ENCODE measurements at places on chromosomes 6 and 20. TPM values are rescaled to one million over a fixed set of nuclear protein-coding genes. Genes with fewer than 3 reads are reported as not detected.

The BFSP1 gene
- total RNA-seq: 1.2 TPM

The MOXD1 gene
- total RNA-seq: 3.8 TPM

The FAXC gene
- total RNA-seq: 7.3 TPM

The AIF1 gene
- 26.8 TPM for total RNA-seq

The SMOC2 gene
- total RNA-seq: 213 TPM

The VWA7 gene
- 18.5 TPM for total RNA-seq

The ARG1 gene
- 0.89 TPM for total RNA-seq

DNA sequence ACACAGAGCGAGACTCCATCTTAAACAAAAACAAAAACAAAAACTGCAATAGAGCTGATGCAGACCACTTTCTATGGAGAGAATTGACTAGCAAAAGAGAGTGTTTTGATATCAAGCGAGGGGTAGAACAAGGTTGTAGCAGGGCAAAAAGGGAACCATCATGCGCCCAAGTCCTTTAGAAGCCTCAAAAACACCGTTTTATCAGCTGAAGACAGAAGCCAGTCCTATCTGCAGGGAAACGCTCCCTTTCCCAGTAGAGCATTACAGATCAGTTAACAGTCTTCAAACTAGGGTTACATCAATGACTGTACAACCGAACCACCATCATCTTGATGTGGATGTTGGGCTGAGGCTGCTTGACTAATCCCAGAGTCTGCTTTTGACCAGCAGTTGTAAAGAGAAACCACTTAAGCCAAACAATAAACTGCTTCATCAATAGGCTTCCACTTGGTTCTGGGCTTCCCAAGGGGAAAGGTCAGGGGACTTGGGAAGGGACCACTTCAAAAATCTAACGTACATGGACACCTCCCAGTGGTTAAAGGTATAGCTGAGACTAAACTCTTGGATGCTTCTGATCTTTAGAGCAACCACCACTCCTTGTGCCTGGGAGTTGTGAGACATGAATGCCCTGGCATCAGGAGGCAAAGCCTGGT, 59.6 kb upstream of the SPDEF start:
- DNase-seq: no peak

DNA sequence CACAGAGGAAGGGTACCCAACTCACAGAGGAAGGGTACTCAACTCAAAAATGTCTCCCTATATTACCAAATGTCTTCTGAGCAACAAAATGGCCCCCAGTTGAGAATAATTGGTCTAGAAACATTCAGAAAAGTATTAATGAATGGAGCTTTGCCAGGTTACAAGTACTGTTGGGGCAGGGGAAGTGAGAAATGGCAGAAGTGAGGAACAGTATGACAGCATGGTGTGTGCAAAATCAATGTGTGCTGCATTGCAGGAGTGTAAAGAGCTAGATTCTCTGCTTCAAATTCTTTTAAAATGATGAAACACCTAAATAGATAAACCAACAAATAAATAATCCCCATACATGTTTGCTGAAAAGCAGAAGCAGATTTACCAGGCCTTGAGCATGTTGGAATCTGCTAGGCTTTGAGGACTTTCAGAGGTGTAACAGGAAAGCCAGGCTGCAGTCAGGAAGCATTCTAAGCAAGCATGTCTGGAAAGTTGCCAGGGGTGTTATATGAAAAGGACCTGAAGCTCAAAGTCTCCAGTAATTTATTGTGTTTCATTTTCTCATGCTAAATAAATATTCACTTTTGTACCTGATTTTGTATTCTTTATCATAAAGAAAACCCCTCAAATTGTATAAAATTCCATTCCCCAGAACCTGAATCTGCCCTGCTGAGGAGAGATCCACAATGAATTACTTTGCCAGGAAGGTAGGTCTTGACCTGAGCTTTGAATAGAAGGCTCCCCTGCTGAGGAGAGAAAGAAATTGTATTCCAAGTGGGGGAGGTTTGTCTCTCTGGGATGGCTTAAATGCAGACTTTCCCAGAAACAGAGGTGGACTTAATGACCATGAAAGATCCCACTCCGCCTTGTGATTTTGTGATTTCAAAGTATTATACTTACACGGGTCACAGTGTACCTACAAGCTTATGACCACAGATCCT, 265.0 kb upstream of the MARCKS start:
- DNase-seq: peak; percentile 42

- no peak for DNase-seq
Measured at GRCh38 chr6:141123049-141123448, 1009.7 kb upstream of the GJE1 start.

- no peak for DNase-seq
Measured at GRCh38 chr6:110522427-110522826, 46.0 kb upstream of the SLC22A16 start.

- no peak for DNase-seq
Measured at GRCh38 chr20:1856424-1856823, 38.8 kb upstream of the SIRPA start.

DNA sequence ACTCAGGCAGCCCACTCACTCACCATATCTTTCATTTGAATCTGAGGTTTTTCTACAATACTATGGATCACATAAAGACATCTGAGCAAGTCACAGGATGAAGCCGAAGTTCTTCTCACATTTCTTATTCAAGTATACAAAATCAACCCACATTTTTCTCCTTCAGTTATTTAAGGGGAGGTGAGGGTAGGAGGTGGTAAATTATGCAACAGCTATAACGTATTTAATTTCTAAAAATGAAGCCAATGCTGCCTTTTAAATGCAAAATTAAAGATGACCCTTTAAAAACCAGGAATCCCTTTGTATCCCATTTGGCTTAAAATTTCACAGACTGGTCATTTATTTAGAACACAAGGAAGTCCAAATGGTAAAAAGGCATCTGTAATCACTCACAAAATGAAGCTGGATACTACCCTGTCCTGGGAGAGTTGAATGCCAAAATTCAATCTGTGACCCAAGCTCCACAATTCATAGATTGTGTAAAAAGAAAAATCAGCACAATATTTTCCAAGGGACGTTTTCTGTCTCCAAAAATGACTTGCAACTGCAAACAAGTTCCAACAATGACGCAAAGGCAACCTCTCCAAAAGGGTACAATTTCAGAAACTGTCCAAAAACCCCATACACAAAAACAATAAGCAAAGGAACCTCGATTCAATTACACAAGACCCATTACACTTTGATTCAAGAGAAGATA, 48.8 kb downstream of the EPB41L2 start:
- no peak for DNase-seq

DNA sequence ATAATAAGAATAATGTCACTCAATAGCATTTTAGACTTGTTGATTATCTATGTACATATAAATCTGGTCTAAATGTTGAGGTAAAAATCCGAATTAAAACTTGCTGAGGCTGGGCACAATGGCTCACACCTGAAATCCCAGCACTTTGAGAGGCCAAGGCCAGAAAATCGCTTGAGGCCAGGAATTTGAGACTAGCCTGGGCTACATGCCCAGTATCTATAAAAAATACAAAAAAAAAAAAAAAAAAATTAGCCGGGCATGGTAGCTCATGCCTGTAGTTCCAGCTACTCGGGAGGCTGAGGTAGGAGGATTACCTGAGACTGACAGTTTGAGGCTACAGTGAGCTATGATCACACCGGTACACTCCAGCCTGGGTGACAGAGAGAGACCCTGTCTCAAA, 34.2 kb upstream of the SUPT3H start:
- no peak for DNase-seq

GRCh38 chr6:170140129-170140528, 150.7 kb downstream of the DLL1 start:
- DNase-seq: no peak

- no peak for DNase-seq
Measured at GRCh38 chr6:257774-258173, 34.5 kb upstream of the DUSP22 start.

GRCh38 chr20:8589956-8590355, 457.9 kb downstream of the PLCB1 start:
- DNase-seq: no peak

GRCh38 chr20:53763707-53764414, 170.2 kb upstream of the ZNF217 start:
- DNase-seq: peak; percentile 75

- no peak for DNase-seq
Measured at GRCh38 chr20:48564982-48565539, 262.7 kb downstream of the PREX1 start.

GRCh38 chr6:38982470-38982869, 66.1 kb upstream of the GLP1R start:
- no peak for DNase-seq

DNA sequence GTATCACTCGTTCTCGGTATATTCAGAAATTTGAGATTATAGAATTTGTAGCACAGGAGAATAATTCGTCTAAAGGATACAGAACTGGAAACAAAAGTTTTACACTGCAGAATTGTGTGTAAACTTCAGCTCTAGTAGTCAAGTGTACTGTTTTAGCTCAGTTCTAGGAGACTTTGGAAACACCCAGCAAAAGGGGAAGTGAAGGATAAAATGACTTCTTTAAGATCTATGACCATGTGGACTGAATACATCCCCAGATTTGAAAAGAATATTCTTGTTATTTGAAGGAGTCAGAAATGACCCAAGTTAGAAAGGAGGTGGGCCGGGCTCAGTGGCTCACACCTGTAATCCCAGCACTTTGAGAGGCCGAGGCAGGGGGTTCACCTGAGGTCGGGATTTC, 174.0 kb upstream of the FOXQ1 start:
- no peak for DNase-seq

DNA sequence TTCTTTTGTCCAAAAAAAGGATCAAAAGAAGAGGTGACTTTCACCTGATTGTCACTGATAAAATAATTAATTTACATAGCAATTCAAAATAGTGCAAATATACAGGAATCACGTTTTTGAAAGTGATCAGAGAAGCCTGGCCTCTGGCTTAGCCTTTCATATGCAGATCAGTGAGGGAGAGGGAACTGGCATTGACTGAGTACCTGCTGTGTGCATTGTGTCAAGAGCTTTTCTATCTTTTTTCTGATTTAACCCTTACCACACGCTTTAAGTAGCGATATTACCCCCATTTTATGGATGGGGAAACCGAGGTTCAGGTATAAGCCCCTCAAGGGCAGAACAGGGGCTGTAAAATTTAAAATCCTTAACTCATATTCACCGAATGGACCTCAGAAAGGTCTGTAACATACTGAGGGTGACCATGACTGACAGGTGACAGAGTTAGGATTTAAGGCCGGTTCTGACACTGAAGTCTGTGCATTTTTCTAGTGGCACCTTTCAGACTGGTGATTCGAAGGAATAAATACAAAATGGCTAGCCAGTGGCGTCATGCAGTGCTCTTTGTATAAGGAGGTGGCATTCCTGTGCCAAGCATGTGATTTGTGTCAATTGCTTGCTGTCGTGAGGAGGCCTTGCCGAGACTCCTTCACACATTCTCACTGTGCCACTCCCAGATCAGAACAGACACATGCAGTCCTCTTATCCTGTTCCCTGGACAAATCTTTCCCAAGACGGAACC, 310.2 kb downstream of the TSHZ2 start:
- no peak for DNase-seq

- DNase-seq: no peak
Measured at GRCh38 chr20:57874141-57874540, 164.3 kb upstream of the PMEPA1 start.

DNA sequence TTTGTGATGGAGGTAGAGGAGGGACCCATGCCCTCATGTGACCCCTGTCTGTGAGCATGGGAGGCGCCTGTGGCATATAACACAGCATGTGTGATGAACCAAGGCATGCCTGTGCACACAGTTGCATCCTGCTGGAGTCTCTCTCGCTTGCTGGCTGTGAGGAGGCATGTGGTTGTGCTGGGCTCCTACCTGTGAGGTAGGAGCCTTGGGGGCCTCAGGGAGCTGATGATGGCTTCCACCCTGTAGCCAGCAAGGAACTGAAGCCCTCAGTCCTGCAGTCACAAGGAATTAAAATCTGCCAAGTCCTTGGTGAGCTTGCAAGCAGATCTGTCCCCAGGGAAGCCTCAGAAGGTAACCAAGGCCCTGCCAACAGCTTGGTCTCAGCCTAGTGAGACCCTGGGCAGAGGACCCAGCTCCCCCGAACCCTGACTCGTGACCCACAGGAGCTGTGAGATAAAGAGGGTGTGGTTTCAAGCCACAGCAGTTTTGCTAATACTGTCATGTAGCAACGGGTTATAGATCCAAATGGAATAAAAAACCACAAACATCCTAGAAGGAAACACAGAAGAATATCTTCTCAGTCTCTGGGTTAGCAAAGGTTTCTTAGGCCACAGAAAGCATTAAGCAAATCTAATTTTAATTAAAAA, 145.7 kb downstream of the WDR27 start:
- no peak for DNase-seq

DNA sequence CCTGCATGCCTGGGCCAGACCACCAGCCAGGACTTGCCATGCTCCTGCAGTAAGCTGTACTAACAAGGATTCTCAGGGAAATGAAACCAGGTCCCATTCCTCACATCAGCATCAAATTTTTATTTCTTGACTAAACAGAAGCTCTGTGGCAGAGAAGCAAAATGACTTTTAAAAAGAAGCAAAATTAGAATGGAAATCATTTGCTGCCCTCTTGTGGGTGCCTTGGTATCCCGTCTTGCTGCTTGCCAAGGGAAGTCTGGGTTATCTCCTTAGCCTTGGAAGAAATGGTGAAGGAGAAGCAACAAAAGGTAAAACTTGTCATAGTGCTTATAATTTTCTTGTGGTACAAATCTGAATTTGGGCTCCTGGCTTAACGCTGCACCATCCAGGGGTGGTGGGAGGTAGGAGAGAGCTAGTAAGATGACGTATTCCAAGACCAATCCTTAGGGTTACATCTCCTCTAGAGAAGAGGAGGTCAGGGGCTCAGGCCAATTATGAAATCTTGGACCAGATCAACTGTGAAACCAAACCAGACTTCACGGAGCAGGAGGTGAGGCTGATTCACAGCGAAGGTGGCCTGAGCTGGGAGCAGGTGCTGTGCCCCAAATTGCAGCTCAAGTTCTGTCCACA, 107.5 kb downstream of the FAXC start:
- no peak for DNase-seq

DNA sequence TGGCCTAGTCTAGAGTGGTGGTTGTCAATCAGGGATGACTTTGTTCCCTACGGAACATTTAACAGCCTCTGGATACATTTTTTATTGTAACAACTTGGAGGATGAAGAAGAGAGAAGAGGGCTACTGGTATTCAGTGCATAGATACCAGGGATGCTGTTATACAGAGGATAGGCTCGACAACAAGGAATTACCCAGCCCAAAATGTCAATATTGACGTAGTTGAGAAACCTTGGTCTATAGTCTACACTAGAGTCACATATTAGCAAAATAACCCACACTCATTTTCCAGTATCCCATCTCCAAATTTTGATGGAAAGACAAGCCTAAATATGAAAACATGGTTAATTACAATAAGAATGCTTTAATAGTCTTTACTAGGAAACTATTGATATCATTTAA, 195.1 kb downstream of the PKHD1 start:
- DNase-seq: no peak

GRCh38 chr6:46638650-46639049, 14.0 kb downstream of the CYP39A1 start:
- DNase-seq: no peak

DNA sequence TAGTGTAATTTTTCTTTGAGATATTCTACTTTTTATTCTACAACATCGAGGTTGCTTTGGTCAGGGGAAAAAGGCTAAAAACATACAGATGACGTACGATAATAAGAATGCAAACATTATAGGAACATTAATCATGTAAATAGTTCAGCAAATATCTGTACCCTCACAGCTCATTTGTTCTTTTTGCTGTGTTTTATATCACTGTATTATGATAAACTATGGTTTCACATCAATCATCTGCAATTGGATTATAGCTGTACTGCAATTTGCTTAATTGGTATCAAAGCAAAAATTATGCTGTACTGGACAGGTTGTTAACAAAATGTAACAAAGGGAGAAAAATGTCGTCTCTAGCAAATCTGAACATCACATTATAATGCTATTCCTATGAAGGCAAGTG, 597.1 kb downstream of the EPHA7 start:
- no peak for DNase-seq

Data from mucosa of gallbladder (tissue), 1 donor.